GM04503 (cell line): ENCODE measurements at places on chromosomes 2 and 18.
A peak's percentile ranks its signal among the peaks of the same experiment; 100 is the strongest.

DNA sequence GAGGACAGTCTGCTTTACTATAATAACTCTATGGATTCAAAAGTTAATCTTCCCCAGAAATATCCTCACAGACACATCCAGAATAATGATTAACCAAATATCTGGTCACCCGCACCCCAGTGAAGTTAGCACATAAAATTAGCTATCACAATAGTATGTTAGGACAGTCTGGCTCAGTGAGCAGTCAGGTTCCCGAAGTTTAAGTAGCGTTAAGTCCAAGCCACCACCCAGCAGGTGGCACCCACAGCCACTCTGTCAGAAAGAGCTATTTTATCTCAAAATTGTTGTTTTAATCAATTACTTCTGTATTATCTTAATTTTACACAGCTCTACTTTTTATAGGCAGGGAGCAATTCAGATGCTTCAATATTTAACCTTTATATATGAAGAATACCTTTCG is 537.5 kb downstream of the MBD2 start:
- DNase-seq: no peak

DNA sequence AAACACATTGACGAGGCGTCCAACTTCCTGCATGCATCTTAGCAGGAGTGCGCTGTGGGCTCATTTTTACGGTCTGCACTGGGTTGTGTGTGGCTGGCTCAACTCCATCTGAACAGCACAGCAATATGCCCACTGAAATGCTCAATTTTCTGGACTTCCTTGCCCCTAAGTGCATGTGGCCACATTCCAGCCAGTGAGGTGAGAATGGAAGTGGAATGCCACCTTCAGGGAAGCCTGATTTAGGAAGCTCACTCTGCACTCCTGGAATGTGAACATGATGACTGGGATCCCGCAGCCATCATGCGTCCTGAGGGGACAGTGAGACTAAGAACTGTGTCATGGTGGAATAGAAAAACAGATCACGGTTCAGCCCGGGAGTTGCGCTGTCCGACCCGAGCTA is 76.2 kb downstream of the PSMG2 start:
- no peak for DNase-seq

GRCh38 chr2:222756362-222756831 is 84.9 kb downstream of the MOGAT1 start:
- DNase-seq: no peak

DNA sequence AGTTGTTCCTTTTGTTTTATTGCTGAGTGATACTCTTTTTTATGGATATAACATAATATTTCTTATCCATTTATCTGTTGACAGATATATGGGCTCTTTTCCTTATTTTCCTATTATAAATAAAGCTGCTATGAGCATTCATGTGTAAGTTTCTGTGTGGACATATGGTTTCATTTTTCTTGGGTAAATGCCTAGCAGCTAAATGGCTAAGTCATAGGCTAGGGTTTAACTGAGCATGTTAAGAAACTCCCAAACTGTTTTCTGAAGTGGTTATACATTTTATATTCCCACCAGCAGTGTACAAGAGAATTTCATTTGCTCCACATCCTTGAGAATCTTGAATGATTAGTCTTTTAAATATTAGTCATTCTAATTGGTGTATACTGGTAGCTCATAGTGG is 786.6 kb upstream of the CDH2 start:
- no peak for DNase-seq

GRCh38 chr2:70367722-70368323 is 66.0 kb upstream of the FAM136A start:
- no peak for DNase-seq

DNA sequence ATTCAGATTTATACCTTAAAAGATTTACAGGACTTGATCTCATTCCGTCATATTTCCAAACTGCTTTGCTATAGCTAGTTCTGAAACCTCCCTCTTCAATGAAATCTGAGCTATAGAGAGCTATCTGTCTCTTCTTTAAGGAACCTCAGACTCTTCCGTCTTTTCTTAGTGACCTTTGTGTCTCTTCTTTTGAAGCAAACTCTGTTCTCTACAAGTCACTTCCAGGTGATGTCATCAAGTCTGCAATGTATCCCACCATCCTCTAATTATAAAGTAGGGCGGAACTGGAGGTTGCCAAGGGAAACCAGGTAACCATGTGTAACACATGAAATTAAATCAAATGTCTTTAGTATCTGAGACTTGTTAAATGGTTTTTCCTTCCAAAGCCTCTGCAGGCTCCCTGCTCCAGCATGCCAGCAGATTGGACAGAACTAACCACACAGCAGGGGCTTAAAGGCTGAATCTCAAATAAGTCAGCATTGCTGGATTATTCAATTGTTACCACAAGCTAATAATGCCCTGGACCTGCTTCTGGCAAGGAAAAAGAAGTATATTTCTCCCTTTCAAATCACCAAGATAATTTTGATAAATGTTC is 41.2 kb upstream of the PEX13 start:
- DNase-seq: no peak

GRCh38 chr2:118698564-118698963 is 148.9 kb downstream of the EN1 start:
- no peak for DNase-seq

DNA sequence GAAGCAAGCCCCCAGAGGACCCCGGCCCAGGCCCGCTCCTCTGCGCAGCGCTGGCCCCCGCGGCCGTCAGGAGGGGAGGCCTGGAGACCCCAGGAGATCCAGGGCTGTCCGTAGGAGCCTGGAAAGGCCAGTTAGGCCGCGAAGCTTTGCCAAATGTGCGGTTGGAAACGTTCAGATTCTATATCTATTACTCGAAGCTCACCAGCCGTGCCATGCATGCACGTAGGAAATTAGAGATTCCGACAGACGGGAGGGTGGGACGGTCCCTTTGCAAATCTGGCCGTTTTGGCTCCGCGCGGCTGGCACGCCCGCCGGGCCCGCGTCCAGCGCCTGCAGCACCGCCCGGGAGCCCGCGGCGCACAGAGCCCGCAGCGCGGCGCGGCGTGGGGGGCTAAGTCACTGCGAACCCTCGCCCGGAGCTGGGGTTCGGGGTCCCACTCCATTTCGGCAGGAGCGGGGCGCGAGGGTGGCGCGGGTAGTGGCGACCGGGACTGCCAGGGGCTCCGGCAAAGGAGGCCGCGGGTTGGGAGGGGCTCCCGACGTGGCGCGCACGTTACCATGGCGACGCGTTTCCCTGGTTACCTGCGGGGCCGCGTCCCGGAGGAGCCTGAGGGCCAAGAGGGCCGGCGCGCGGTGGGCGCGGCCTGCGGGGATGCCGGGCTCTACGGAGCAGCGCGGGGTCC is 488.6 kb upstream of the SMIM21 start:
- no peak for DNase-seq

GRCh38 chr18:75679331-75679730 is 251.8 kb upstream of the SMIM21 start:
- DNase-seq: no peak

DNA sequence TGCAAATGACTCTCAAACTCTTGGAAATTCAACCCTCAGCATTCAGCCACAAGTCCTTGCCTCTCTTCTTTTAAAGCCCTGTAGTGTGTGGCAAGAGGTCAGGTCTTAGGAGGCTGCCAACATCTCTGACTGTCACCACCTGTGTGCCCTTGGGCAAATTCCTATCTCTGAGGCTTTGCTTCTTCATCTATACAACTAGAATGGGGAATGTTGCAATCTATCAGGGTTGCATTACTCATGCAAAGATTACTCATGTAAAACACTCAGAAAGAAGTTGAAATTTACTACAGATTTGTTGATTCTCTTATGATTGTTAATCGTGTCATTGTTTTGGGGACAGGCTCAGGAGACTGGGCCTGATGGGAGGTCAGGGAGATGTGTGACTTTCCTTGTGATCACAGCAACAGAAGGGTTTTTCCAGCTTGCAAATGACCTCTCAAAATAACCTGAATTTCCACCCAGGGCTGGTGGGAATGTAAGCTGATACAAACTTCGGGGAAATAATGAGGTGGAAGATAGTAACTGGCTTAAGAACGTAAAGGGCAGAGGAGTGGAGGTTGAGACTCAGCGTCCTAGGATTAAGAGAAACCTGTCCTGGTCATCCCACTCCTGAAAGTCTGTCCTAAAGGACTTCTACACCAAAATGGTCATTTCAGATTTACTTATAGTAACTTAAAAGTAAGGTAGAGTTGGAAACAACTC is 32.1 kb upstream of the SIGLEC15 start:
- DNase-seq: peak; percentile 85

- DNase-seq: peak; percentile 62
These were observed 107.3 kb upstream of the ZFP36L2 start for GRCh38 chr2:43333656-43334144.

DNA sequence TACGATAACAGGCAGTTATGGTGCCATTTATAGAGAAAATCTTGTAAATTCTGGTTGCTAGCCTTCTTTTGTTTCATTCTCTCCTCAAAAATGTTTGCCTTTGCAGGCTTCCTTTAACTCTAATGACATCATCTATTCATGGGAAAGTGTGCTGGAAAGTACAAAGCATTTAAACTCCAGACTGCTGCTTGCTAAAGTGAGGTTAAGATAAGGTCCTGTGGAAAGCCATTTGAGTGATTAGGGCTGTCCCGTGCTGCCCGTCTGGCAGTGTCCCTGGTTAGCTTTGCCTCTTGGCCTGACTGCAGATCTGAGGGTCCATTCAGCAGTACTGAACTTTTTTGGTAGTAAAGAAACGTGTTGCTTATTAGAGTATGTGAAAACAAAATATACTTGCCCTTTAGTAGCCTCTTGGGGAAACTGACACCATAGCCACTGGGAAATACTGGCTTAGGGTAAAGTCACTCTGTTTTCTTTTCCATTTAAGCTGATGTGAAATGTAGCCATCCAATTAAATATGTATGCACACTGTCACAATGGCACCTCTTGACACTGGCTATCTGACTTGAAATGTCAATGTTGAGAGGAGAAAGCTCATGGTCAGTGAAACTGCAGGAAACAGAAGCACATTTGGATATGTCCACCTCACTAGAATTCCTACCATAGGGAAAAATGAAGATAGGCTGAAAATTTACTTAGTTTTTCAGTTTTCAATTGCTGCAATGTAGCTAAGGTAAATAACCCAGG is 321.5 kb downstream of the SLC8A1 start:
- no peak for DNase-seq

DNA sequence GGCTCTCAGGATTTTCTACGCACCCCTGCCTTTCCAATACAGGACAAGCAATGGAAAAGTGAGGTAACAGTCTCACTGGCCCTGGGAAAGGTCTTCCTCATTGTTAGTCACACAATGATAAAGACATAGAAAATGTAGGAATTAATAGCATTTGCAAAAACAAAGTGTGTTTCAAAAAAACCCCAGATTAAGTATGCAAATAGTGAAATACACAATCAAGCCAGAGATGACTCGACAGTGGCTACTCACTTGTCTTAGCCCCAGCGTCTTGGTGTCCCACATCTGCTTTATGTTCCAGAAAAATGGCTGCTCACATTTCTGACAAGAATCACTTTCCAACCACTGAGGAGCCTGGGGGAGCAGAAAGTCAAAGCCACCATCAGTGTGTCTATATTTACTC is 47.0 kb upstream of the AP1S3 start:
- DNase-seq: no peak

DNA sequence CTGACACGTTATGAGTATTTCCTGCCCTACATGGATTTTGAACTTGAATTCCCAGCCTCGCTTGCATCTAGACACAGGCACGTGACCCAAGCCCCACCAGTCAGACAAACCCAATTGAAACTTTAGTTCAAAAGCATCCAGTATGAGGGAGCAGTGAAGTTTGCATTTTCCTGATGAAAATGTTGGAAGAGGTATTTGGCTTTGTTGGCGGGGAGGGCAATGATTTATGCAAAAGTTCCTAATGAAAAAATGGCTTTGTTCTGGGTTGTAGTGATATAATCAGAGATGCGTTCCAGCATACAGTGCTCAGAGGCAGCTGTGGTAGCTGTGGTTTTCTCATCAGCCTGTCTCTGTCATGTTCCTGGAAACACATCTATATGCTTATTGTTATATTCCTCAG is 36.8 kb upstream of the CPS1 start:
- DNase-seq: no peak

GRCh38 chr2:213317929-213318328 is 33.7 kb downstream of the SPAG16 start:
- no peak for DNase-seq

GRCh38 chr2:100412466-100412865 is 5.0 kb downstream of the CHST10 start:
- DNase-seq: no peak

DNA sequence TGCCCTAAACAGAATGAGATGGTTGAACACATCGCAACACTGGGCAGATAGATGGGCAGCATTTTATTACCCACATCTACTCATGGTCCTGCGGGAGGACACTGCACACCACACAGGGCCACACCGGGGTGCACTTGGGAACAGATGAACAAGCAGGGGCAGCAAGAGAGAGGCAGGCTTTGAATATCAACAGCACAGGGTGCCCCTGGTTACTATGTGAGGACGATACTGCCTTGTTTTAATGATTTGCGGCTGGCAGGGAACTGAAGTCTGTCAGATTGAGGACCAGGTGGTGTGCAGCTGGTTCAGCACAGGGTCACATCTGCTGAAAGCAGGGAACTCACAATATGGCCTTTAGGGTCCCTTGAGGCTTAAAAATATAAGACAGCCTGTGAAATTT is 195.7 kb downstream of the PIEZO2 start:
- no peak for DNase-seq

- no peak for DNase-seq
These were observed 52.7 kb upstream of the SLC14A1 start for GRCh38 chr18:45671321-45671720.

DNA sequence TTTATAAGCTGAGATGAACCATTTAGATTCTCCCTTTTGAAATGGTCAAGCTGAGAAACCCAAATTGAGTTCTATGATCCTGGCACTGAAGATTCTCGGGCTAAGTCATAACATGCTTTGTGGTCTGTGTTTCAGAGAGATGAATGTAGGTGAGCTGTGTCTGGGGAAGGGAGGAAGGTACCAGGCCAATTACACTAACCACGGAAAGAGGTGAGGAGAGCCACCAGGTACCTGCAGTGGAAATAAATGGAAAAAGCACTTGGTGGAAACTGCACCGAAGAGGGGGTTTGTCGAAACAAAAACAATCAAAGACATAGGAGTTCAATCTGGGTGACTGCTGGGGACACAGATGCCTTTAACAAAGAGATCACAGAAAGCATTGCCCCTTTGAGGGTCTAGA is 963 bp upstream of the MRPL44 start:
- DNase-seq: no peak

GRCh38 chr2:64220265-64220664 is 76.0 kb upstream of the PELI1 start:
- no peak for DNase-seq

- no peak for DNase-seq
These were observed 125.8 kb downstream of the CABLES1 start for GRCh38 chr18:23260926-23261590.

DNA sequence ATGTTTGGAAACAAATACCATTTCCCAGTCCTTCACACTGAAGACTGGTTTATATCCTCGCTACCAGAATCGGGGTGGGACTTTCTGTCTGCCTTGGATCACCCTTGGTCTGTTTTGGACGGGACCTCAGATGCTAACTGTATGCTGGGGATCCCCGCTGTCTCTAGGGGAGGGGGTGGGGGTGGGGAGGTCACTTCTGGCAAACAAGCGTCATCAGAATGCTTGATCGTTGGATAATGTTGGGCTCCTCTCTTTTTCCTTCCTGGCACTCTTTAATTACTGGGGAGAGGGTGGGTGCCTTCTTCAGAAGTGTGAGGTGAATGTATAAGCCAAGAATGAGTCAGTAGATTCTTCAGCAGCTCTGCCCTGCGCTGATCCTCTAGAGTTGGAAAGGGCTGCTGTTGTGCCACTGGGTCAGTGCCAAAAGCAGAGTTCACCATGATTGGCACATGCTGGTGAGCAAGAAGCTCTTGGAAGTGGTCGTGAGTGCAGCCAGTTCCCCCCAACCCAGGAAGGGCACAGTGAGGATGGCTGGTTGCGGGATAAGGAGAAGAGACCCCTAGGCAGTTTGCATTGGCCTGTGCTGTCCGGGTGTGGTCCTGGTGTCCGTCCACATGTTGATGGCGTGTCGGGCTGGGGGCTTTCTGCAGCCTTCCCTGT is 32.2 kb downstream of the DGKD start:
- no peak for DNase-seq
